K562 (cell line): ENCODE measurements at places on chromosomes 4 and X. TPM values are rescaled to one million over a fixed set of nuclear protein-coding genes. Genes with fewer than 3 reads are reported as not detected.

Gene FAT4
- polyA plus RNA-seq, result 0.01 TPM in 1 of 2 replicates, not detected in the other

Gene LUZP4
- 0.21 and 0.49 TPM in 2 replicates for polyA plus RNA-seq

Gene STATH
- not detected in 2 replicates for polyA plus RNA-seq

Gene IL2
- polyA plus RNA-seq, result not detected in 2 replicates

Gene PAGE1
- 136 and 157 TPM in 2 replicates for polyA plus RNA-seq

Gene FAM47A
- polyA plus RNA-seq, result not detected in 2 replicates

Gene FAM184B
- polyA plus RNA-seq, result not detected in 2 replicates

Gene ABCG2
- not detected in 2 replicates for polyA plus RNA-seq

DNA sequence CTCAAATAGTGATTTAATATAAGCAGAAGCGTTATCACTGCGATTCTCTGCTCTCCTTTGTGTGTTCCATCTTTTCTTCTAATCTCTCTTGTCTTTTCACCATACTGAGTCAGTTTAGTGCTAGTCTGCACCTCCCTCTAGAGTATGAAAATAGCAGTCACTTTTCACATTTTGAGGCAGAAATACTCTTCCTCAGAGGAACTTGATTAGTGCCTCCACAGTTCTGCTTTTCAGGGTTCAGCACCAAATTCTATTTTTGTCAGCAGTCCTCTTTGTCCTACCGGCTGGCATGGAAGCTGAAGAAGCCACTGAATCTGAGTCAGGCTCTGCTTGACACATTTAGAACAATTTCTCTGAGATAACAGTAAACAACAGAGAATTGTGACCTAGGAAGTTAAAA lies 49.7 kb upstream of the ANKRD17 start:
- DNase-seq, result no peak

- DNase-seq, result no peak
Observed at GRCh38 chr4:14529653-14530052, 472.6 kb upstream of the CPEB2 start.

DNA sequence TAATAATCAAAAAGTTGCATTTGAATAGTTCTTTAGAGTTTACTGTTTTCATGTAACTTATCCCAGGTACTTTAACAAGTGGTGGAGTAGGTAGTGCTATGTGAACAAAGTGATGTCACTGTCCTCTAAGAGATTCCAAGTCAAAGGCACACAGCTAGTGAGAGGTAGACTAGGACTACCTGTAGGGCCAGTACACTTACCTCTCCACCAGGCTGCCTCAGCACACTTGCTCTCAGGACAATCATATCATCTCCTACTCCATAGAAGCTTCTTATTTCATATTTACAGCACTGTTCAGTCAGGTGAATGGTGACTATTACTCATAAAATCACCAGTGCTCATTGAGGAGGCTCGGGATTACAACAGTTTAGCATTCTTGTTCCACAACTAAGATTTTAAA lies 173.0 kb upstream of the EMCN start:
- DNase-seq, result no peak

- DNase-seq, result no peak
Observed at GRCh38 chrX:129530410-129530809, 7.1 kb upstream of the SMARCA1 start.

DNA sequence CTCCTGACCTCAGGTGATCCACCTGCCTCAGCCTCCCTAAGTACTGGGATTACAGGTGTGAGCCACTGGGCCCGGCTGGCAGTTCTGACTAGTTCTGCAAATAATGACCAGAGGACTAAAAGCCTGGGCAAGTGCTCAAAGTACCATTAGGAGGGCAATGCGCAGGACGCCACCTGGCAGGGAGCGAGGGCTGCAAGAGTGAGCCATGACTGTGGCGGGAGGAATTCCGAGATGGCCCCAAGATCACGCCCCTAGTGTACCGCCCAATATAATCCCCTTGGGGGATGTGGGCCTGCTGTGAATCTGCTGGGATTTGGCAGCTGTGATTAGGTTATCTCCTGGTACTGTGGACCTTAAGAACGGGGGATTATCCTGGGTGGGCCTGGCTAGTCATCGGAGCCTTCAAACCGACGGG lies 26.2 kb upstream of the GPR78 start:
- no peak for DNase-seq

DNA sequence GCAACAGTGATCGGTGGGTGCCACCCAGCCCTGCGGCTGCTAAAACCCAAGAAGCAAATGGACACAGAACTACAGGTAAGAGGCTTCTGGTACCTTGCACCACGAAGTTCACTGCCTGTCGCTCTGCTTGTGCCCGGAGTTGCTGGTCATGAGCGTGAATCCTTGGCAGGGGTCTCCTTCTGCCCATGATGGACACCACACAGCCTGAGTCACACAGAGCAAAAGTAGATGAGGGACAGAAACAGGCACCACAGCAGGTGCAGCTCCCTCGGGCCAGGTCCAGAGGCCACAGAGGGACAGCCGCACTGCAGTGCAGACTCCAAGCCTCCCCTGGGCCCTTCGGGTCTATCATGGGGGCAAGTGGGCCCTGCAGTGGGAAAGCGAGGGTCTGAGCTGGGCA lies 22.4 kb downstream of the NAT8L start:
- no peak for DNase-seq

DNA sequence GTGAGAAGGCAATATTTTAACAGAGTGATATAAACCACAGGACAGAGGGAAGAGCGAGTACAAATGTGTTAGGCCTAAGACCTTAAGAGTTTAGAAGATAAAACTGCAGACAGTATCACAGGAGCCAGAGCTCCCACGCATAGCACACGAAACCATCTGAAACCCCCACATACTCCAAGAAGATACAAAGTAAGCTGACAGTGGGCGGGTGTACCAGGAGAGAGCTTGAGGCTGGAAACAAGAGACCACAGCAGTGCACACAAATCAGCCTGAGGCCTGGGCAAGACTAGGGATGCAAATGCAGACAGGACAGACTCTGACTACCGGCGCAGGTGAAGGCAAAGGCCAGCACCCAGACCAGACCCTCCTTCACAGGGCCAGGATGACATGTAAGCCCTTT lies 54.1 kb upstream of the ARHGAP24 start:
- no peak for DNase-seq

DNA sequence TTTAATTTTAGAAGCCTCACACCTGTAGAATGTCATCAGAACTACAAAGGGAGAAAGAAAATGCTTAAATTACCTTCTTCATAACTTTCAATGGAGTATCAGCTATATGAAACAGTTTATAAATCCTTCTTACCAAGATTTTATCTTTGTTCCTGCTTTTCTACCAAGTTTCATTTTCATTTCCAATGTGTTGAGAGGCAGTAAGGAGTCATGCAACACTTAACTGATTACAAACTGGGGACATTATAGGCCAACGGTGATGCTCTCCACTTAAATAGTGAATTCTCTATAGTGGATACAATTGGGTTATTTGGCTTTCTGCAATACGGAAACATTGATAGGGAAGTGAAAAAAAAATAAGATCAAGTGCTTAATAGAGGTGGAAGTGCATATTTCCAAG lies 145.2 kb upstream of the FTHL17 start:
- DNase-seq, result no peak

DNA sequence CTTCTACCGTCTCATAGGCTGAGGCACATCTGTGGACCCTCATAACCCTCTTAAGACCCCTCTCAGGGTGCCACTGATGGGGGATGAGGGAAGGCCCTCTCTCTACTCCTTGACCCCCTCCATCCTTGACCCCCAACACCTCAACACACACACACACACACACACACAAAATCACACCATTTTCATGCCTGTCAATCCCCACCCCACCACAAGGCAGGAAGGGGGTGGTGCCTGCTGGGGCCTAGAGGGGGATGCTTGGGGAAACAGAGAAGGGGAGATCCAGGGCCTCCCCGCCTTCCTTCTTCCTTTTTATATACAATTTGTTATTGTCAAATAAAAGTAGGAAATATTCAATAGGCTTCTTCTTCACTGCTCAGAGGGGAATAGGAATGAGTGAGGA lies 1.2 kb upstream of the EBP start:
- no peak for DNase-seq

GRCh38 chrX:8179656-8180055 lies 8.6 kb upstream of the VCX2 start:
- no peak for DNase-seq

GRCh38 chr4:68445111-68445510 lies 2.2 kb upstream of the TMPRSS11E start:
- no peak for DNase-seq

GRCh38 chrX:9369802-9370291 lies 95.0 kb upstream of the TBL1X start:
- no peak for DNase-seq

- no peak for DNase-seq
Observed at GRCh38 chr4:147689067-147689466, 5.1 kb upstream of the PRMT9 start.

DNA sequence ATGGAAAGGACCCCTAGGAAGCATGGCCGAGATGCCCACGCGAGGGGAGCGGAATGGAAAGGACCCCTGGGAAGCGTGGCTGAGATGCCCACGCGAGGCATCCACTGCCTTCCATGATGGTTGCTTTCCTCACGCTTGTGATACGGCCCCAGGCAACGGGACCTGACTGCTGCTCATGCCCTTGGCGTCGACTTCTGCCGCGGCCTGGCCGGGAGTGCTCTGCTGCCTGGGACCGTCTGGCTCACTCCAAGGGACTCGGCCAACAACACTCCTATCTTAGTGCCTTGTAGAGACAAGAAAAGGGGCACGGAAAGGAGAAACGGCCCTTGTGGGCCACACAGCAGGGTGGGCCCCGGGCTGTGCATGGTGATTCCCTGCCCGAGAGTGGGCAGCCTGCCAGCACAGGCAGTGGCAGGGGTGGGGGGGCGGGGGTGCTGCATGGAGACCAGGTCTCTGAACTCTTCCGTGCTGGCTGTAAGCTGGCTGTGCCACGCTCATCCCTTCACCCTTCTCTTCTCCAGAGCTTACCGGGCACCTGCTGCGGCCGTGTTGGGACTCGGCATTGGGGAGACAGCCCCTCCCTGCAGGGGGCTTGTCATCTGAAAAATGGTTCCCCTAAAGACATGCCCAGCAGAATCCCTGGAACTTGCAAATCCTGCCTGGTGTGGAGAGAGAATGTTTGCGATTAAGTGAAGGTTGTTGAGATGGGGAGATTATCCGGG lies 38.6 kb upstream of the HMX1 start:
- no peak for DNase-seq

GRCh38 chr4:178871476-178871875 lies 1429.2 kb upstream of the AGA start:
- DNase-seq, result no peak

- no peak for DNase-seq
Observed at GRCh38 chrX:10893366-10893765, 217.8 kb upstream of the HCCS start.

GRCh38 chr4:40196272-40196671 lies 559 bp upstream of the RHOH start:
- no peak for DNase-seq

- no peak for DNase-seq
Observed at GRCh38 chr4:22587253-22587652, 71.4 kb upstream of the ADGRA3 start.

DNA sequence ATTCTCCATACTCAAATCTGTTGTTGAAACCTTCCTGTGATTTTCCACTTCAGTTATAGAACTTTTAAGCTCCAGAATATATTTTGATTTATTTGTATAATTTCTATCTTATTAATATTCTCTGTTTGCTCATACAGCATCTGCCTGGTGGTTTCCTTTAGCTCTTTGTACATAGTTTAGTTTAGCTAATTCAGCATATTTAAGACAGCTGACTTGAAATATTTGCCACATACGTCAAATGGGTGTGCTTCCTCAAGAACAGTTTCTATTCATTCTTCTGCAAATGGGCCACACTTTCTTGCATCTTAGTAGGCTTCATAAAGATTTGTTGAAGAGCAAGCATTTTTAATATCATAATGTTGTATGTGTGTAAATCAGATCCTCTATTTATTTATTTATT lies 101.8 kb downstream of the MAGEC1 start:
- DNase-seq, result no peak

DNA sequence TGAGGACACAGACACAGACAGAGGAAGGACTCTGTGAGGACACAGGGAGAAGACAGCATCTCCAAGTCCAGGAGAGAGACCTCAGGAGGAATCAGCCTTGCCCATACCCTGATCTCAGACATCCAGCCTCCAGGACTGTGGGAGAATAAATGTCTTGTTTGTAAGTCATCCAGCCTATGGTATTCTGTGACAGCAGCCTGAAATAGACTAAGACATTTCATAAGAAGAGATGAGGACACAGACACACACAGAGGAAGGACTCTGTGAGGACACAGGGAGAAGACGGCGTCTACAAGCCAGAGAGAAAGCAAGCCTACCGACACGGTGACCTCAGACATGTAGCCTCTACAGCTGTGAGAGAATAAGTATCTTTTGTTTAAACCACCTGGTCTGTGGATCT lies 112.1 kb downstream of the DHRSX start:
- DNase-seq, result no peak

- no peak for DNase-seq
Observed at GRCh38 chr4:87409420-87409939, 12.9 kb upstream of the NUDT9 start.

DNA sequence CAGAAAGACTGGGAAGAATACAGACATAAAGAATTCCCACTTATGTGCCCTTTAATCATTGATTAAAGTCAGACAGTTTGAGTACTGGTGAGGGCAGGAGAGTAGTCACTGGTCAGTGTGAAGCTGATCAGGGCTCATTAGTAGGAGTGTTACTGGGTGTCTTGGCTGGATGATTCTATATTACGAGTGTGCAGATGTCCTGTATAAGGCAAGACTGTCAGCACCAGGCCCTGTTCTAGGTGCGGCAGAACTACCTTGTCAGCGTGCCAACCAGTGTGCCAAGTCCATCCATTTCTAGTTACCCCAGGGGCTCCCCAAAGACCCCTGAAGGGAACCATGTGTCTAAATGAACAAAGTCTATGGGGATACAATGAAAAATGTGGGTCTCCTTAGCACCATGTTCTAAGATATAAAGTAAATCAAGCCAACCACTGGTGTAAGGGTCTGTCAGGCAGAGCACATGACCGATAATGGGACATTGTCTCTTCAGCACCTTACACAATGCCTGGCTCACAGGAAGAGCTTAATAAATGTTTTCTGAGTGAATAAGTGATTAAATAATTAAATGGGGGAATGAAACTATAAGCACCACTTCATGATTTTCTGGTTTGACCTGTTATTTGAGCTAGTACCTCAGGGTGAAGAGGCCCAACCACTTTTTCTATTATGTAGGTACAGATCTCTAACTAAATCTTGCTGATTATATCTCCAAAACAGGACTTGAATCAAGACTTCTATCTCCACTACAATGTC lies 205.0 kb downstream of the CAMK2D start:
- no peak for DNase-seq
